ENCODE measurements at places on chromosomes 7 and 10.

- DNase-seq: no peak
Observed at GRCh38 chr7:75823198-75823910, 9.7 kb upstream of the CCL24 start.

DNA sequence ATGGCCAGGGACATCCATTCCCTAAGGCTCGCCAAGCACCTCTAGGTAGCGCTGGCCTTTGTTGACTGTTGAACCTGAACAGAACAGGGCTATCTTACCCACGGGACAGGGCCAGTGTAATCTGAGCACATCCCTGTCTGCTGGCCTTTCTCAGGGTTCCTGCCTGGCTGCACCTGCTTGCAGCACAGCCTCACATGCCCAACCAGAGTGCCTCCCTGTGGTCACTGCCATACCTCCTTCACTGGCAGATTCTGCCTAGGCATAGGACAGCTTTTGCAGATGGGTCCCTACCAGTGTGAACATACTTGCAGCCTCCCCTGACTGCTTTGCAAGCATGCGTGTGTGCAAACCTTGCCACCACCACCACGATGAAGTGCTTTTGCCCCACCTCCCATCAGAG lies 15.8 kb upstream of the LIPN start:
- no peak for DNase-seq

- no peak for DNase-seq
Observed at GRCh38 chr10:6455592-6455991, 124.5 kb downstream of the PRKCQ start.

DNA sequence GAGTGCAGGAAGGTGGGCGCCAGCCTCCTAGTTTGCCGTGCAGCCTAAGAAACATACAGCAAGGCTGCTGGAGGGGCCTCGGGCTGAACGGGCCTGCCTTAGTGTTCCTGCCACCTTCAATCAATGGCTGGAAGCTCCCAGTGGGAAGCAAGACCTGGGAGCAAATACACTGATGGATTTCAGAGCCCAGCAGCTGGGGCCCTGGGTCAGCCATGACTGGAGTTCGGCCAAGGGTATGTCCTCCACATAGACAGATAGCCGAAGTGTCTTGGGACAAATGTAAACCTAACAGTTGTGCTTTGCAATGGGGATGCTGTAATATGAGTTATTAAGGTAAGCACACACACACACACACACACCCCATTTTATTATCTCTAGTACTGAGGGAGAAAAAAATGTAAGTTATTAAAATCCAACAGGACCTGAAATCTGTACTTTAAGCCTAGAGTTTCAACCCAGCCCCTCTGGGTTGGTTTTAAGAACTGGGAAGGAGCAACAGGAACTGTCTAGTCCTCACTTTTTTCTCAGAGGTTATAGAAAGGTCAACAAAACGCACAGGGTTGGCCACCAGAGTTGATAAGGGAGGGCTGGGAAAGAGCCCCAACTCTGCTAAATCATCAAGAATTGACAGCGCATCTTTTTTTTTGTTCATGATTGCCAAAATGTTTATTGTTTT lies 50.0 kb upstream of the CELF2 start:
- DNase-seq: peak; percentile 36

GRCh38 chr7:158499082-158499455 lies 88.6 kb downstream of the PTPRN2 start:
- no peak for DNase-seq

GRCh38 chr7:53607961-53608360 lies 572.5 kb downstream of the POM121L12 start:
- DNase-seq: no peak

DNA sequence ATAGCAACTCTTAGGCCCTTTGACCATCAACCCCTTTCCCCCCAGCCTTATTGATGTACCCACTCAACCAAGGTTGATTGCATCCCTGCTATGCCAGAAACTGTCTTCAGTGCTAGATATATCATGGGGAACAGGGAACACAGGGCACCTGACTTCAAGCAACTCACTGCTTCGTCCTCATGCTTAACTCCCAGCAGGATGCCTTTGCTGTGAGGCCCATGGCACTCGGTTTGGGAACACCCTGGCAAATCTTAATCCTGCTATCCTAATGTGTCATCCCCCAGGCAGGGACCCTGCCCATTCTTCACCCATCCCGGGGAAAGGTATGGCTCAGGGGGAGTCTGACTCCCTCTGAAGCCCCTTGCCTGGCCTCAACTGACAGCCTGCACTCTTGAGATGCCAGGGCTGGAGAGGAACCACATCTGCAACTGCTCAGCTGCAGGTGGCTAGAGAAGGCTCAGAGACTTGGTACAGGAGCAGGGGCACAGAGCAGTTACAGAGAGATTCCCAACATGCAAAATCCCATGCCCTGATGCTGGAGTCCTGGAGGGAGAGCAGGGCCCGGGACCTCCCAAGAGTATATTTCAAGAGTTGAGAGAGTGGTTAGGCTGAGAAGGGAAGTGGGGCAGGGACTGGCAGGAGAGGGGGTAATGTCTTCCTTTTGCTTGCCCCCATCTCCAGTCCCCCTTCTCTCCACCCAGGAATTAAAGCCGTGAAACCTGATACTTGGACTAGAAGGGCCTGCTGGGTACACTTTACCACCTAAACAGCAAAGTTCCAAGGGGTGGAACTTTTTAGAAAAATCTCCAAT lies 2.4 kb upstream of the UNC5B start:
- DNase-seq: no peak

- DNase-seq: no peak
Observed at GRCh38 chr7:47792521-47793121, 155.6 kb downstream of the PKD1L1 start.

GRCh38 chr10:65571011-65571570 lies 1354.7 kb upstream of the LRRTM3 start:
- peak; percentile 9 for DNase-seq

- no peak for DNase-seq
Observed at GRCh38 chr7:106372595-106373318, 88.0 kb upstream of the NAMPT start.

- no peak for DNase-seq
Observed at GRCh38 chr7:16644636-16645592, 640 bp downstream of the ANKMY2 start.

DNA sequence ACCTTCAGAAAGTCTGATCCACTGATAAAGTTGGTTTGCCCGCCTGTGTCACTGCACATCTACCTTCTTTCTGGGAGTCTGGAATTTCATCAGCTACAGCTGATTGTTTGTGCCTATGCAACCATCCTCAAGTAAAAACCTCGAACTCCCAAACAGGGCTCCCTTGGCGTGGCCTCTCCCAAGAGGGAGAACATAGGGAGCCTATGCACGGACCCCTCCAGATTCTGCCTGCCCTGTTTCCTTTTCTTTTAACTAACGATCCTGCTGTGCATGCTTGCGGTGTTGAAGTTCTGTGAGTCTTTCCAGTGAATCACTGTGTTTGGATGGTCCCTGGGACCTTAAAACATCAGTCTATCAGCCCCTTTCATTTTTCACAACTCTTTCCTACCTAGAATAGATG lies 226.9 kb upstream of the SEMA3D start:
- no peak for DNase-seq

DNA sequence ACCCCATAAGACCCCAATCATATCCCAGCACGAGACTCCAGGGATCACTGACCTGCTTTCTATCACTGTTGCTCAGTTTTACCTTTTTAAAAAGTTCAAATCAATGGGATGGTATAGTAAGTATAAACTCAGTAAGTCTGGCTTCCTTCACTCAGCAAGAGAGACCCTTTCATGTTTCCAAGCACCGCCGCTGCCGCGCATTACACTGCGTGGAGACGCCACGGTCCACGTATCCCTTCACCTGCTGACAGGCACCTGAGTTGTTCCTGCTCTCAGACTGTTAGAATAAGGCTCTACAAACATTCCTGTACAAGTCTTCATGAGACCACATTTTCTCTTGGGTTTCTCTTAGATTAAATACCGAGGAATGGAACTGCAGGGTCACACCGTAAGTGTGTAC lies 28.3 kb downstream of the MAD1L1 start:
- DNase-seq: no peak

- DNase-seq: no peak
Observed at GRCh38 chr7:96313940-96314339, 8.0 kb downstream of the SLC25A13 start.

DNA sequence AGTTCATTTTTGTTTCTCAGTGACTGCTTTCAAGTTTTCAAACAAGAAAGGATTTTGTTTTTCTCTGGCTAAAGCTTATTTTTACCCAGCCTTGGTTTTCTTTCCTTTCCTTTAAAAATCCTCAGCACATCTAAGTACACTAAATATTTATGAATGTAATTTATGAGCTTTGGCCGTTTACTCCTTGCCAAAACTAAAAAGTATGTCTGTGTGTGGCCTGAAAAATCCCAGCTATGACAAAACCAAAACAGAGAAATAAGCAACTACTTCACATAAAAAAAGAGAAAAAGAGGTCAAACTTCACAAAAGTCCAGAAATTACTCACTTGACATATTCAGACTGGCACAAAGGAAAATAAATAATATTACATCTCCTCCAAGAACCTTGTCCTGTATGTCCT lies 365.1 kb upstream of the NFE2L3 start:
- no peak for DNase-seq

DNA sequence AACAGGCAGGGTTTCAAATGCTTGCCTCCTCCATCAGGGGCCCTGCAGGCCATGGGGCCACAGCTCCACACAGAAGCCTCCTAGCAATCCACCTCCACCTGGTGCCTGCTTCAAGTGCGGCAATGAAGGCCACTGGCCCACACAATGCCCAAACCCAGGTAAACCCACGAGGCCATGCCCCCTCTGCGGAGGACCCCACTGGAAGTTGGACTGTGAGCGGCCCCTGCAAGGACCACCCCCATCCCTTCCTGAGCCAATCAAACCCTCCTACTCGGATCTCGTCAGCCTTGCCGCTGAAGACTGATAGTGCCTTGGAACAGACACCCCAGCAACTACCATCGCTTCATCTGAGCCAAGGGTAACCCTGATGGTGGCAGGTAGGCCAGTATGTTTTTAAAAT lies 63.1 kb downstream of the LRRC17 start:
- DNase-seq: no peak

DNA sequence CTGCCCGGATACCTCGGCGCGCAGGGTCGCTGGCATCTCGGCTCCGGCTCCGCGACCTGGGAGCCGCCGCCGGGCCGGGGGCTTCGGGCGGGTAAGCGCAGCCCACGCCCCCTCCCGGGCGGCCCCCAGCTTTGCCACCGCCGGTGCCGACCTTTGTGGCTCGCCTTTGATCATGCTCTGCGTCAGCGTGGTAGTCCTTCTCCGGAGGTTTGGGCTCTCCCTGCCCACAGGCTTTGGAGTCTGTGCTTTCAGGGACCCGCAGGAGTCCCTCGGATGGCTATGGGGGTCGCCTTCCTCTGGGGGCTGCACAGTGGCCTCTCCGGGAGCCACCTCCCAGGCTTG lies 7.3 kb downstream of the ATP6V1F start:
- no peak for DNase-seq

- DNase-seq: no peak
Observed at GRCh38 chr10:24207341-24207740, 1.6 kb upstream of the KIAA1217 start.

- DNase-seq: no peak
Observed at GRCh38 chr7:27101957-27102580, 414 bp downstream of the HOXA2 start.

GRCh38 chr7:17139081-17139480 lies 159.4 kb upstream of the AHR start:
- no peak for DNase-seq

DNA sequence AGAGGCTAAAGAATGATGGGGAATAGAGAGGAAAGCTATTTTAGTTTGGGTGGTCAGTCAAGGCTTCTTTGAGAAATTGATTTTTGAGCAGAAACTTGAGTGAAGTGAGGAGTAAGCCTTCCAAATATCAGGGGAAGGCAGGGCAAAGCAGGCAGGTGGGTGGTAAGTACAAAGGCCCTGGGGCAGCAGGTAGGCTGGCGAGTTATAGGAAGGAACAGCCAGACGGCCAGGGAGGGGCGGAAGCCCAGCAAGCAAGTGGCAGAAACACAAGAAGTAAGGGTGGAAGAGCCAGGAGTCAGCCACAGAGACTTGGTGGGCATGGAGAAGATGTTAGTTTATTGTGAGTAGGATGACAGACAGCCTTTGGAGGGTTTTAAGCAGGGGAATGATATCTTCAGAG lies 34.9 kb downstream of the VWA2 start:
- no peak for DNase-seq

DNA sequence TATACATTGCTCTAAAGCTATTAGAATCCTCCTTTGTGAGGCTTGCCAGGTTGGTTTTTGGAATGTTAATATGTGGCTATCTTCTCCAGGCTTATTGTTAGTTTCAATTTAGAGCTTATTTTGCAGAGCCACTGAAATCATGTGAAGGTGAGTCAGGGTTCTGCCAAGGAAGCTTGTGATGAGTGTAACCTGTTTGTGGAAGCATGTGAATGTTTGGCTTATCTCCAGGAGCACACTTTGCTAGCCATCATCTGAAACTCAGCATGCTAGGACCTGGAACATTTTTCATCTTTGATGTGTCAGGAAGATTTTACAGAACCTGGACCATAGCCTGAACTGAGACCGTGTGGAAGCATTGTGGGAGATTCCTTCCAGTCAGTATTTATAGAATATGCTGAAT lies 197.3 kb downstream of the PPP1R9A start:
- no peak for DNase-seq

- no peak for DNase-seq
Observed at GRCh38 chr7:17640730-17641377, 299.4 kb downstream of the SNX13 start.

GRCh38 chr10:28754930-28755718 lies 77.8 kb downstream of the BAMBI start:
- no peak for DNase-seq

- DNase-seq: no peak
Observed at GRCh38 chr10:94376865-94377264, 14.1 kb upstream of the NOC3L start.

DNA sequence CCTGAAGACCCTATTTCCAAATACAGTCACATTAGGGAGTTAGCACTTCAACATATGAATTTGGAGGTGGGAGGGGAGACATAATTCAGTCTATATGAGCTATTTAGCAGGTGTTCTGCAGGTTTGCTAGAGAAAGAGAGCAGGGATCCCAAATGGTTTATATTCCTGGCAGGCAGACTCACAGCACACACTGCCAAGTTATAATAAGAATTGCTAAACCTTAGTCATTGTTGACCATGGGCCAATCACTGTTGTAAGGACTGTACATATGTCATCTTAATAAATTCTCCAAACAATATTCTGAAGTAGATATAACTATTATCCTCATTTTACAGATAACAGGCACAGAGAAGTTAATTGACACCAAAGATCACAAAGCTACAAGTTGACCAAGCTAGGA lies 1.5 kb upstream of the CCDC3 start:
- DNase-seq: peak; percentile 57

Measured in muscle of arm (tissue), 14 donors.